ENCODE measurements at places on chromosomes 12 and 14. TPM values are rescaled to one million over a fixed set of nuclear protein-coding genes. Genes with fewer than 3 reads are reported as not detected.
A peak's percentile ranks its signal among the peaks of the same experiment; 100 is the strongest.

BBS10 gene
- 5.5 TPM for total RNA-seq

DNA sequence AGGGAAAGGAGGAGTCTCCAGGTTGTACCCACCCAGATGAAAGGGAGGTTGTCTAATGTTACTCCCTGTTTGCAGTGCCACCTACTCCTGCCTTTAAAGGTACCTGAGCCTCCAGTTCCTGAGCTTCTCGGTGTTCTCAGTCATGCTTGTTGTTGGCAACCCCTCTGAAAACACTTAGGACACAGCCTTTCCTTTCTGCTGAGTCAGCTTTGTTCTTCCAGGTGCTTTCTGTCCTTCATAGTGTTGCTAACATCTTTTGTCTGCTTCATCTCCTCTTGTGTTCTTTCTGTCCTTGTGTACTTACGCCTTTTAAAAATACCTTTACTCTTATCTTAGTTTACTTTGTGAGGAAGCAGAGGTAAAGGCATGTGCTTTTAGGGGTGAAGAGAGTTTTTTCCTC lies 97.0 kb upstream of the NEDD1 start:
- no peaks in the 10 kb centered on the region for H3K36me3 ChIP-seq
- H3K4me1 ChIP-seq, result no peaks in the 10 kb centered on the region
- H3K4me3 ChIP-seq, result no peak overlapping the region
- H3K27me3 ChIP-seq, result no peaks in the 10 kb centered on the region
- no peak overlapping the region for H3K27ac ChIP-seq

DNA sequence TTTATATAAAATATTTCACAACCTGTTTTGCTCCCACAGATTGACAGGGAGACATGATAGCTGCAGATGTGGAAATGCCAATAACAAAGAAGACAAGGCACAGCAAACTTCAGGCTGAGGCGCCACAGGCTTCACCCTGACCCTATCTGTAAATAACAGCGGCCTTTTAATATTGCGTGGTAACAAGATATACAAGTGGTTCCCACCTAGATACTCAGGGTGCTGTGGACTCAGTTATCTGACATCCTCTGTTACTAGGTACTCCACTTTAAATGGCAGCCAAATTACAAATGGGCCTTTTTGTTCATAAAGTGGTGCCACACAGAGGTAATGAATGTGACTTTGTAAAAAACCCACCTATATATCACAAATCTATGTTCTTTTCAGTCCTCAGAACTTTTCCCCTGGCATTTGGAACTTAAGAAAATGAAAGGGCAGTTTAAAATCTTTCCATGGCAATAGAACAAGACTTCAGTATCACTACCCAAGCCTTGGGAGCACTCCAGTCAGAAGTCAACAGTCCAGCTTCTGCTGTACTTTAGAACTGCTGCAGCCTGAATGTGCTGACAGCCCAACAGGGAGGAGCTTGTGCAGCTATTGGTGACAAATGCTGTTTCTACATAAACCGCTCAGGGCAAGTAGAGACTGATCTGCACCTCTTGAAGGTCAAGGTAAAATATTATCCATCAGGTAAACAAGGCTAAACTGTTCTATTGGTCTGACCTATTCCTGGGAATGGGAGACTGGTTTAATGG lies 86.2 kb upstream of the DCD start:
- no peak for DNase-seq
- no peaks in the 10 kb centered on the region for H3K4me1 ChIP-seq
- H3K36me3 ChIP-seq, result no peaks in the 10 kb centered on the region
- H3K27ac ChIP-seq, result no peak overlapping the region
- H3K27me3 ChIP-seq, result no peaks in the 10 kb centered on the region

DNA sequence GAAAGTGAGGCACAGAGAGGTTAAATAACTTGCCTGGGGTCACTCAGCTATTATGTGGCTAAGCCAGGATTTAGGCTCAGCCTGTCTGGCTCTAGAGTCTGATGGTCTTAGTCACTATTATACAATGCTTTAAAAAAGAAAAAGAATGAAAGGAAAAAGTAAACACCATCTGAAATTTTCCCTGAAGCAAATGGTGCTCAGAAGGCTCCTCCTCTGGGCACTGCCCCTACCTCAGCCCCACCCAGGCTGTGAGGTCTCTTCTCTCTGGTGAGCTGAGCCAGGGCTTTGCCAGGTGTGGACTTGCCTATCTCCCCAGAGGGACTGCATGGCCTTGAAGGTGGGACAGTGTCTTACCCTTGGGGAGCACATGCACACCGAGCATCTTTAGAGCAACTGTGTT lies 117.5 kb upstream of the DYRK2 start:
- H3K4me1 ChIP-seq, result no peaks in the 10 kb centered on the region
- H3K27me3 ChIP-seq, result no peaks in the 10 kb centered on the region
- no peak for DNase-seq
- H3K36me3 ChIP-seq, result no peaks in the 10 kb centered on the region

DNA sequence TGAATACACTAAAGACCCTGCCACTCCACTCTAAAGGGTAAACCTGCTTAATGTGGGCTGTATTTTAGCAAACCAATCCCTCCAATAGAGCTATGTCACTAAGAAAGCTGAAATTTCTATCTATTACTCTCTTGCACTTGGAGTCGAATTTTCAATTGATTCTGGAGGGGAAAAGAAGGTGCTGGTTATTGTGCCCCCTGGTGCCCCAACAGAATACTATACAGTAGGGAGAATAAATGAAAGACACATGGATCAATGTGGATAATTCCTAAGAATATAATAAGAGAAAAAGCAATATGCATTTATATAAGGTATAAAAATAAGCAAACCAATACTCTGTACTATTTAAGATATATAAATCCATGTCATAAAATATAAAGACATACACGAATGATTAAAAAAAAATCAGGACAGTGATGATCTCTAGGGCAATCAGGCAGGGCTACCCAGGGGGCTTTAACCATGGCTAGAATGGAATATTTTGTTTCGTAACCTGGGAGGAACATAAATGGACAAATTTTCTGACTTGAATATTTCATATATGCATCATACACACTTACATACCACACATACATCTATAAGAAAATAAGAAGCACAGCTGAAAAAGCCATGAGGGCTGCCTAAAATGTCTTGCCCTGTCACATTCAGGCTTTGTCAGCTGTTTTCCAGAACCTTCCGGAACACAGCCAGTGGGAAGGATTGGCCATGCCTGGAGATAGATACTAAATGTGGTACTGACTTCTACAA lies 54.4 kb downstream of the EFCAB11 start:
- H3K36me3 ChIP-seq, result no peaks in the 10 kb centered on the region
- H3K4me1 ChIP-seq, result peaks cover 6% of the 10 kb centered on the region
- DNase-seq, result no peak
- no peaks in the 10 kb centered on the region for H3K27me3 ChIP-seq

DNA sequence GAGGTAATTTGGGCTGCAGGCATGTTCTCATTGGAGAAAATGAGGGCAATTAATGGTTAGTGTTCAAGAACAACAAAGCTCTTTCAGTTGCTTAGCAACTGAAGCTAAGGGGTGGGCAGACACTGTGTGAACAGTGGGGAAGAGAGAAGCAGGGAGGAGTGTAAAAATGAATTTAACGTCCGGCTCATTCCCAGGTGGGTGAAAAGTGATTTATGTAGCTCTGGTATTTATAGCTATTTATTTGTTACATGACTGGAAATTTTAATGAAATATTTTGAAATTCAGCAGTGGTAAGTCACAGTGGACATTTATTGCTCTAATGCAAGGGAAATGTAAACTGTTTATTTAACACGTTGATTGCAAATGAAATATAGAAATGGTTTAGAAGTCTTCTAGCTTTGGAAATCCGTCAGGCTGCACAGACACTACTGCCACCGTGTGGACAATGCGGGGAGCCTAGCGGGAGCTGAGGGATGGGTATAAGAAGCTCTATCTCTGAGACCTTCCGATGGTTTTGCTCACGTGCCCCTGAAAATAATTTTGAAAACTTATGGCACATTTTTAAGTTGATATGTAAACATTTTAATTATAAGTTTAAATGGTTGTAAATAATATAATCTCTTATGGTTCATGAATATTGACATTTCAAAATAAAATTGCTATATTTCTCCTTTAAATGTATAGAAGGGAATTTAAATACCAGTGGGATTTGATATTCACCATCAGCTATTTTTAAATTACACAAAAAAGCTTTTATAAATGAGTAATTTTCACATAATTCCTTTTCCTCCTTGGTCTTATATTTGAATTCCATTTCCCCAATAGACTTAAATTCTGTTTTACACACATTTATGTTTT lies 54.4 kb downstream of the E2F7 start:
- H3K36me3 ChIP-seq, result no peaks in the 10 kb centered on the region
- H3K27ac ChIP-seq, result no peak overlapping the region
- H3K27me3 ChIP-seq, result no peaks in the 10 kb centered on the region
- H3K4me3 ChIP-seq, result no peak overlapping the region
- peak; percentile 80 for DNase-seq
- peaks cover 4% of the 10 kb centered on the region for H3K4me1 ChIP-seq

- no peaks in the 10 kb centered on the region for H3K27me3 ChIP-seq
- no peak for DNase-seq
- no peak overlapping the region for H3K27ac ChIP-seq
- H3K4me1 ChIP-seq, result no peaks in the 10 kb centered on the region
- H3K36me3 ChIP-seq, result peaks cover 8% of the 10 kb centered on the region
Observed at GRCh38 chr12:89494411-89495231, 30.0 kb downstream of the GALNT4 start.

GRCh38 chr12:50537538-50537919 lies 32.7 kb downstream of the DIP2B start:
- no peaks in the 10 kb centered on the region for H3K27me3 ChIP-seq
- no peak for DNase-seq
- H3K4me1 ChIP-seq, result peaks cover 16% of the 10 kb centered on the region
- H3K27ac ChIP-seq, result no peak overlapping the region
- H3K36me3 ChIP-seq, result peaks cover 3% of the 10 kb centered on the region

Measured in psoas muscle (tissue), 8 donors.